ENCODE measurements at places on chromosomes 4 and X.

- DNase-seq: peak; percentile 94
Measured at GRCh38 chrX:134542485-134542884, 82.5 kb downstream of the HPRT1 start.

- DNase-seq: peak; percentile 16
Measured at GRCh38 chrX:42025861-42026260, 102.5 kb upstream of the CASK start.

GRCh38 chr4:26806331-26806730 is 54.3 kb upstream of the STIM2 start:
- no peak for DNase-seq

GRCh38 chrX:121886557-121886956 is 839.1 kb downstream of the GLUD2 start:
- no peak for DNase-seq

DNA sequence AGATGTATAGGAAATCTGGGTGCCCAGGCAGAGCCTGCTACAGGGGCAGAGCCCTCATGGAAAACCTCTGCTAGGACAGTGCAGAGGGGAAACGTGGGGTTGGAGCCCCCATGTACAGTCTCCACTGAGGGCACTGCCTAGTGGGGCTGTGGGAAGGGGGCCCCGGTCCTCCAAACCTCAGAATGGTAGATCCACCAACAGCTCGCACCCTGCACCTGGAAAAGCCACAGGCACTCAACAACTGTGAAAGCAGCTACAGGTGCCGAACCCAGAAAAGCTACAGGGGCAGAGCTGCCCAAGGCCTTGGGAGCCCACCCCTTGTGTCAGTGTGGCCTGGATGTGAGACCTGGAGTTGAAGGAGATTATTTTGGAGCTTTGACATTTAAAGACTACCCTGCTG is 5.4 kb upstream of the XPNPEP2 start:
- DNase-seq: no peak

GRCh38 chrX:28058901-28059300 is 77.7 kb upstream of the DCAF8L1 start:
- peak; percentile 51 for DNase-seq

DNA sequence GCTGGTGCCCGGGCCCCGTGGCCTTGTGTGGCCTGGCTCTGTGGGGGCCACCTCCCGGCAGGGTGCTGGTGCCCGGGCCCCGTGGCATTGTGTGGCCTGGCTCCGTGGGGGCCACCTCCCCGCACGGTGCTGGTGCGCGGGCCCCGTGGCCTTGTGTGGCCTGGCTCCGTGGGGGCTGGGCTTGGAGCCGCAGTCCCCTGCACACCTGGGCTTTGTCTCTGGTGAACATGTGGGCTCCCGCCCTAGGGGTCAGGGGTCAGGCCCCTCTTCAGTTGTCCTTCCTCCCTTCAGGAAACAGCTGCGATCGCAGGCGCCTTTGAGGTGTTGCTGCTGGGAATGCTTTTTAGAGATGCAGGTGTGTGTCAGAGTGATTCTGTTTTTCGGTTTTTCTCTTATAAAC is 17.2 kb downstream of the UVSSA start:
- DNase-seq: no peak

- no peak for DNase-seq
Measured at GRCh38 chr4:182923366-182923765, 6.2 kb upstream of the DCTD start.

DNA sequence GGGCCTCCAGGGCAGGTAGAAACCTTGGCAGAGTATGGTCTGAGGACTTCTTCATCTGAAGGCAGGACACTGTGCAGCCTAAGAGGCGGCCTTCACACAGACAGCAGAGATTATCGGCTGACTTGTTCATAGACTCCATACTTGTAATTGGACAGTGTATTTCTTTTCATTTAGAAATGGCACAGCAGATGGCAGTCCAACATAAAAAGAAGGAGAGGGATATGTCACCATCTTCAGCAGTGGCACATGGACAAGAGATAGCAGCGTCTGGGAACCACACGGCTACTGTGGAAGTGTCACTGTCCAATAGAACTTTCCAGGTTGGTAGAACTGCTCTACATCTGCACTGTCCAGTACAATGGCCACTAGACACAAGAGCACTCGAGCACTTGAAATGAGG is 21.7 kb upstream of the GEMIN8 start:
- no peak for DNase-seq

DNA sequence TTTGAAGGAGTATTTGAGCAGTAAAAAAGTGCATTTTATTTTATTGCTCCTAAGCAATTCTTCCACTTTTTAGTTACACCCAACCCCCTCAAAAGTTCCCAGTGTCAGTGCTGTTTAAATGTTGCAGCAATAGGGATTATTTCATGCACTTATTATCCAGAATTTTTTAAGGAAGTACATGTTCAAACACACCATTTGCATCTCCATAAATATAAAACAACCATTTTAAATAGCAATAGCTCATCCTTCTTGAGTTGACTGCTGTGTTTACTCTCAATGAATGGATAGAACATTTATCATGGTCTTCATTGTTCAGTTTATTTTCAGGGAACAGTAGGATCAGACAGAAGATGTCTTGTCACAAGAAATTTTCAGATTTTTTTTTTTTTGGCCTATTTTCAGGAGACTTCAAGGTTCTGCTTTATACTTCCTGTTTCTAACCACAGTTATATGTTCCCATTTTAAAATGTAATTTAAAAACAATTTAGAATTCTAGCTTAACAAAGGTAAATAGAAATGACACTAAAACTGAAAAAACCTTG is 171.9 kb downstream of the TMA16 start:
- peak; percentile 18 for DNase-seq

- no peak for DNase-seq
Measured at GRCh38 chr4:3054169-3054759, 20.1 kb downstream of the HTT-AS start.

DNA sequence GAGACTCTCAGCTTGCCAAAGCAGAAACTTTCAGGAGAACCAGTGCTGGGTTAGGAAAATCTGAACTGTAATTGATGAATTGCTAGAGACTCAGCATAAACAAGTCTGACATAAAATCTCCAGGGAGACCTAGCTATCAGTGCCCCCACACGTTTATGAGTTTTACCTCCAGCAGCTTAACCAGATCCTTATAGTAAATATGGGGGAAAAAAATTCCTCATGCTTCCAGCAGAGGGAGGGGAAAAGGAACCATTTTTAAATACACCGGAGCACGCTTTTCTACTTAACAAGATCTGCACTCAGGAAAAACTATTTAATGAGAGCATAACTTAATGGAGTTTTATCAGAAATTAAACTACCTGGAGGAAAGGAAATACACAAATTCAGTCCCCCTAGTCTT is 1040.7 kb upstream of the INTU start:
- DNase-seq: no peak

DNA sequence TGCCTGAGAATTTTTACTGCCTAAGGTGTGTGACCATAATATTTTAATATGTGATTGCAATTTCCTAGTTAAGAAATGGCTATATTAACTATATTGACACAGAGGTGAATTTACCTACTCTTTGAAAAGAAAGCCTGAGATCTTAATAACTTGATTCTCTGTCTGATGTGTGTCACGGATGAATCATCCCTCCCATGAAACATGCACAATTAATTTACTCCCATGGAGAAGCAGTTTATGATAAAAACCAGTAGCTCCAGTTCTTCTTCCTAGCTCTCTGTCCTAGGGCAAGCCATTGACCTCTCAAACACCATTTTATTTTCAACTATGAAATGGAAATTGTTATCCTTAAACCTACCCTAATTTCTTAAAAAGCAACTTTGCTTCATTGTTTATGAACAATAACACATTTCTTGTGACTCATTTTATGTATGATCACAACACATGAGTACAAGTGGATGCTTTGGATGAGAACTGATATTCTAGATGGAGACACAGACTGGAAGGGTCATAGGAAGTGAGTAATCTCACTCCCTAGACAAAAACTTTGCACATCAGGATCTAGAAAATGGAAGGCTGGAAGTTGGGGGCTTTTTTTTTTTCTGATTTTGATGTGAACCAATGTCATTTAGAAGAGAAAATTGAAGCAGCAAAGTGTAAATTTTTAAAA is 438.3 kb downstream of the GPAT3 start:
- DNase-seq: no peak

GRCh38 chr4:17811078-17811603 is 362 bp downstream of the NCAPG start:
- peak; percentile 53 for DNase-seq

- peak; percentile 69 for DNase-seq
Measured at GRCh38 chr4:22802876-22803275, 110.1 kb downstream of the GBA3 start.

DNA sequence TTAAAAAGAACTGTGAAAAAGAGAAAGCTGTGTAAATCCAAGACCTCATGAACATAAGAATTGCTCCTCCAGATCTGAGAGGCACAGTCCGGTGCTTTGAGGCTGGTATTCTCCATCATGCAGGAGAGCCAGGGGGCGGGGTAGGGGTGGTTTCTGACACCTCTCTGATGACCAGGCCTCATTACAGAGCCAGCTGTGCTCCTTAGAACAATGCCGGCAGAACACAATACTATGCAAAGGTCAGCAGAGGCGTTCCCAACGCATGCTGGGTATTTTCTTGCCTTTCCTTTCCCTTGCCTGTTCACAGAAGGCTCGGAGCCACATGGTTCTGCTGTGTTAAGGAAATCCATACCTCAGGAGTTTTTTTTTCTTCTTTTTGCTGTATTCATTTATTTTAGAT is 91.2 kb upstream of the SOD3 start:
- DNase-seq: no peak

GRCh38 chr4:165517216-165517615 is 138.4 kb downstream of the CPE start:
- DNase-seq: no peak

Measured in muscle of leg (tissue), 16 donors.